Activated CD4-positive, alpha-beta memory T cell treated with anti-CD3 and anti-CD28 coated beads for 36 hours (primary cell): ENCODE measurements at places on chromosomes 12 and 14. TPM values are rescaled to one million over a fixed set of nuclear protein-coding genes. Genes with fewer than 3 reads are reported as not detected.
A peak's percentile ranks its signal among the peaks of the same experiment; 100 is the strongest.

DNA sequence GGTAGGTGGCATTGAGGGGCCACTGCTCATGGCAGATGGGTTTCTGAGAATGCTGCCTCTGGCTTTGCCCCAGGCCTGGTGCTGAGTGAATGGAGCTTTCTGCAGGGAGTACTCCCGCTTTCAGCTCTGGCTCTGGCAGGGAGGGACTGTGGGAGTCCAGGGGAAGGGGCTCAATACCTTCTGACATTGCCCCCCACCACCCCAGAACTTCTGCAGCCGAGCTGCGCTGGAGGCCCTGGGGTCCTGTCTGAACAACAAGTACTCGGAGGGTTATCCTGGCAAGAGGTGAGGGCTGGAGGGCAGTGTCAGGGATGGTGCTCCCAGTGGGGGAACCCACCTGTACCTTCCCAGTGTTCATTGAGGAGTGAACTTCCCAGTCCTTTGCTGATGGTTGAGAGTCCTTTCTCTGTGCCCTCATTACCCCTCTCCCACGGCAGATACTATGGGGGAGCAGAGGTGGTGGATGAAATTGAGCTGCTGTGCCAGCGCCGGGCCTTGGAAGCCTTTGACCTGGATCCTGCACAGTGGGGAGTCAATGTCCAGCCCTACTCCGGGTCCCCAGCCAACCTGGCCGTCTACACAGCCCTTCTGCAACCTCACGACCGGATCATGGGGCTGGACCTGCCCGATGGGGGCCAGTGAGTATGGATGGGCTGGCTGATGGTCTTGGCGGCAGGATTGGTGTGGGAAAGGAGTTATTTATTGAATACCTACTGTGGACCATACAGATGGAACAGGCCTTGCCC is 1.9 kb downstream of the SHMT2 start:
- H3K4me1 ChIP-seq: peaks cover 53% of the 10 kb centered on the region
- peak overlapping the region; percentile 98 for H3K4me3 ChIP-seq
- H3K27me3 ChIP-seq: peaks cover 9% of the 10 kb centered on the region
- H3K36me3 ChIP-seq: peaks cover 56% of the 10 kb centered on the region
- peak overlapping the region; percentile 94 for H3K27ac ChIP-seq

KLRB1 gene
- 3.6 TPM for total RNA-seq

DNA sequence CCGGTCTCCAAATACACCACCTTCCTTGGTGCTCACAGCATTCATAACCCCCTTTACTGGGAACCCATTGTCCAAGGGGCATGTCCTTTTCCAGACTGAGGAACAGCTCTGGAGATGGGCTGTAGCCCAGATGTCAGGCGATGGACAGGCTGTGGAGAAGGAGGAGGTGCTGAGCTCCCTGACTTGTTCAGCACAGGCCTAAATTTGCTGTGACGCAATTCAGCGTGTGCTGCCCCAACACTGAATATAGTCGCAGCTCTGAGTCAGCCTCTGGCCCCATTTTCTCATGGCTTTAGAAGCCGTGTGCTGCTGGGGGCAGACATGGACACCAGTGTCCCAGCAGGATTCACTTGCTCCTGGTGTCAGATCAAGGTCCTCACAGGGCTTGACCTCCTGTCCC is 269.1 kb downstream of the EMP1 start:
- no peaks in the 10 kb centered on the region for H3K4me1 ChIP-seq
- H3K27me3 ChIP-seq: peaks cover 3% of the 10 kb centered on the region
- no peak overlapping the region for H3K4me3 ChIP-seq
- no peak overlapping the region for H3K27ac ChIP-seq
- no peaks in the 10 kb centered on the region for H3K36me3 ChIP-seq
- DNase-seq: no peak

- H3K27me3 ChIP-seq: peaks cover 8% of the 10 kb centered on the region
- no peaks in the 10 kb centered on the region for H3K36me3 ChIP-seq
- no peaks in the 10 kb centered on the region for H3K4me1 ChIP-seq
- DNase-seq: no peak
- H3K27ac ChIP-seq: no peak overlapping the region
- no peak overlapping the region for H3K4me3 ChIP-seq
These were observed 8.8 kb downstream of the DENND5B start for GRCh38 chr12:31582155-31582554.
